ENCODE measurements at places on chromosomes 6 and 20.

- DNase-seq: no peak
These were observed at the start of gene CALHM6 for GRCh38 chr6:116461331-116461931. Gene CALHM6 (plus strand): TSS chr6:116461375. CDS start chr6:116461930, 555 bp downstream.

DNA sequence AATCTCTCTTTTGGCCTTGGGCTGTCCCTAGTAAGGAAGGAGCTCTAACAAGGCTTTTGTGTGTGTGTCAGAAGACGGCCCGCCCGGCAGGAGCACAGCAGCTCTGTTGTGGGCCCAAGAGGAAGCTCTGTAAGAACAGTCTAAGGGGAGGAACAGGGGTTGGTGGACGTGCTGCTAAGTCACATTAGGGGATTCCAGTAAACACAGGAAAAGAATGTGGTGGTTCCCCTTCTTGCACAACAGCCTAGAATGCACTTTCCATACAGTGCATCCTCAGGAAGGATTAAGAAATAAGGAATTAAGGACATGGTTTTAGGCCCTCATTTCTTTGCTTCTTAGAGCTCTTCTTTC is 114.5 kb downstream of the RNF144B start:
- peak; percentile 24 for DNase-seq

DNA sequence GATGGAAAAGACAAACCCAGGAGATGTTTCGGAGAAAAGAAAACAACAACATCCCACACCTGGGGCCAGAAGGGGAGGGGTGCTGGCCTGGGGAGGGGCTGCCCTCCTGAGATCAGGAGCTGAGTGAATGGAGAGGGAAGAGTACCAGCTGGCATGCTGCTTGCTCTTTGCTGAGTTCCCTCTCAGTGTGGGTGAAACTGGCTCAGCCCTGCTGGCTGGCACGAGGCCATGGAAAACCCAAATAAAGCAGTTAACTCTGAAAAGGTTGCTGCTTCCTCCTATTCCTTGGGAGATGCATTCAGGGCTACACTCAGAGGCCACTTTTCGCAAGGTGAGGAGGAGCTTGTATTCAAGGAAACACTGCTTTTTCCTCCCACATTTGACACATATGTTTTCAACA is 8.0 kb upstream of the KCNK16 start:
- DNase-seq: no peak

DNA sequence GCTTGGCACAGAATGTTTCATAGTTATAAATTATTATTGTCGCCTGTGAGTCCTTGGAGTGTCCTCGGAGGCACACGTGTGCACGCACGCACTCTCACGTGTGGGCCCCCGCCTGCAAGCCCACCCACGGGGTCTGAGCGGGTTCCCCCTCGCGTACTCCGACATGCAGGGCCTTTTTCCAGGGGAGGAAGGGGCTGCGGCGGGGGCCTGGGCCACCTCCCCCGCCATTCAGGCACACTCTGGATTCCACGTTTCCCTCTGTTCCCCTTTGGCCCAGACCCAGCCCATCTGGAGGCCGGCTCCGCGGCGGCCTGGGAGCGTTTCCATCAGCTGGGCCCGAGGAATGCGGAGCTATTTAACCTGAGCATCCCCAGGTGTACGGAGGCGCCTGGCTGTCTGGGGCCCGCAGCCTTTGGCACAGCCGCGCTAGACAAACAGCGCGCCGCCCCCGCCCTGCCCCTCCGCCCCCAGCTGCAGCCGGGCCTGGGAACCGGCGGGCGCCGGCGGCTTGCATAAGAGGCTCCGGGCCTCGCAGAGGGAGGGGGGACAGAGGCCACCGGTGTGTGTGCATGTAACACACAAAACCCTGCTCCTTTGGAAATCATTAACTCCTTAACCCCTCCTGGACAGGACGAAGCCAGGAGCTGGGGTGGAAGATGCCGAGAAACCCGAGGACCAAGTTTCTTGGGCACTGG is 3.3 kb downstream of the ID1 start:
- DNase-seq: no peak

GRCh38 chr20:57596998-57597939 is 23.0 kb downstream of the ZBP1 start:
- DNase-seq: peak; percentile 79

GRCh38 chr20:41316602-41317545 is 657 bp downstream of the ZHX3 start:
- peak; percentile 85 for DNase-seq

DNA sequence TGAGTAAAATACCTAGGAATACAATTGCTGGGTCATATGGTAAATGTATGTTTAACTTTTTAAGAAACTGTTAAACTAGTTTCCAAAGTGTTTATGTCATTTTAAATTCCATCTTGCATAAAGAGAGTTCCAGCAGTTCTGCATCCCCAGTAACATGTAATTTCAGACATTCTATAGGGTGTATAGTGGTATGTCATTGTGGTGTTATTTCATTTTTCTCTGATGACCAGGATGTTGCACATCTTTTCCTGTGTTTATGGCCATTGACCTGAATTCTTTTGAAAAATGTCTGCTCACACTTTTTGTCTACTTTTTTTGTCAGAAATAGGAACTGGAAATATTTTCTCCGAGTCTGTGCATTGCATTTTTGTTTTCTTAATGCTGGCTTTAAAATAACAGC is 128.9 kb downstream of the TMEM200A start:
- DNase-seq: no peak

DNA sequence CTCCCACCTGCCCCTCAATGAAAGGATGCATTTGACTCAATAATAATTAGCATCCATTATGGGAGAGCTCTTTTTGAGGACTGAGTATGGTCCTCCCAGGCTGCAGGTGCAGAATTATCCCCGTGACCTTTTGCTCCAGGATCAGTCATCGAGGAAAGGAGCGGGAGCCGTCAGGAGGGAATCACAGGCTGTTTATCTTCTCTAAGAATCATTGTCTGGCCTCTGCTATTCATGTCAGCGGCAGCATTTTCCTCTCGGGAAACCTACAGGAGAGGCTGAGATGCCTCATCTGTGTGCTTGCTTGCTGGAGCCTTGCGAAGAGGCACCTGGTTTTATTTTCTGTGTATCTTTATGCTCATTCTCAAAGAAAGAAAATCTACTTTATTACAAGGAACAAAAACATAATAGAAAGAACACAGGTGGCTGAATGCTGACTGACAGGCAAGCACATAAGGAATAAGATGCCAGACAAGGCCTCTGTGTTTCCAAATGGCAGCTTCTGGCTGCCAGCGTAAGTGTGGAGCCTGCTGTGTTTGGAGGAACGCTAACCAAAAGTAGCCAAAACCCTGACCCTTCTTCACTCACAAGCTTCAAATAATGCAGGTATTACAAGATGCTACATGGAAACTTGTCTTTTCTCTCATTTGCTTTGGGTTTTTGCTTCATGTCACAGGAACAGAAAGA is 539.1 kb upstream of the MARCKS start:
- DNase-seq: no peak

GRCh38 chr6:32554116-32554965 is 24.3 kb upstream of the HLA-DRB5 start:
- DNase-seq: no peak

Measured in activated CD8-positive, alpha-beta T cell treated with anti-CD3 and anti-CD28 coated beads for 36 hours (primary cell).